ENCODE measurements at places on chromosomes 4 and X. TPM values are rescaled to one million over a fixed set of nuclear protein-coding genes. Genes with fewer than 3 reads are reported as not detected.

The SLC7A11 gene
- total RNA-seq: 5.4 TPM

The SFRP2 gene
- not detected for total RNA-seq

The SPACA5 gene
- total RNA-seq: not detected

The PPP1R2C gene
- not detected for total RNA-seq

The ELF2 gene
- 25.2 TPM for total RNA-seq

The CYLC1 gene
- total RNA-seq: not detected

The PDGFC gene
- total RNA-seq: 7.5 TPM

Data from cardiac ventricle fibroblast (primary cell).